ENCODE measurements at places on chromosomes 16 and 17.

- DNase-seq: peak; percentile 56
These were observed 352 bp downstream of the MARF1 start for GRCh38 chr16:15642557-15643047.

- no peak for DNase-seq
These were observed 19.7 kb upstream of the TEX2 start for GRCh38 chr17:64282753-64283080.

DNA sequence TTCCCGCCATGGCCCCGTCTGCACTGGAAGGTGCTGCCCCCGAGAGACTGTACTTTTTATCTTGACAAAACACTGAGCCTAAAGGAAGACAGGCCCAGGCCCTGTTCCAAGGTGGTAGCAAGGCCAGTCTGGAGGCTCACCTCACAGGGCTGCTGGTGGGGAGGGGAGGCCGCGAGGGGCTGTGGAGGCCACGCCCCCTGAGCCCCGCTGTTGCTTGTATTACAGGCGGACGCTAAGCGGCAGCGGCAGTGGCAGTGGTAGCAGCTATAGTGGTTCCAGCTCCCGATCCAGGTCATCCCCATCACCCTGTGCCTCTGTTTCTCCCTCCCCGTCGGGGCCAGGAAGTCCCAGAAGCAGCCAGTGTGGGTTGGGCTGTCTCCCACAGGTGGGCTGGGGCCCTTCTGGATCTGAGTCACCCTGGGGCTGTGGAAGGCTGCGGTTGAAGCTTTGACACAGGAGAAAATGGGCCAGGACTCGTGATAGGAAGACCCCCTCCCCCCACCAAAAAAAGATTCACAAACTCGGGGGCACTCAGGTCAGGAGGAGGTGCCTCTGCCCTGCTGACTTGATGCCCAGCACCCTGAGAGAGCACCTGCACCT lies 13.3 kb upstream of the IL17C start:
- DNase-seq: no peak

DNA sequence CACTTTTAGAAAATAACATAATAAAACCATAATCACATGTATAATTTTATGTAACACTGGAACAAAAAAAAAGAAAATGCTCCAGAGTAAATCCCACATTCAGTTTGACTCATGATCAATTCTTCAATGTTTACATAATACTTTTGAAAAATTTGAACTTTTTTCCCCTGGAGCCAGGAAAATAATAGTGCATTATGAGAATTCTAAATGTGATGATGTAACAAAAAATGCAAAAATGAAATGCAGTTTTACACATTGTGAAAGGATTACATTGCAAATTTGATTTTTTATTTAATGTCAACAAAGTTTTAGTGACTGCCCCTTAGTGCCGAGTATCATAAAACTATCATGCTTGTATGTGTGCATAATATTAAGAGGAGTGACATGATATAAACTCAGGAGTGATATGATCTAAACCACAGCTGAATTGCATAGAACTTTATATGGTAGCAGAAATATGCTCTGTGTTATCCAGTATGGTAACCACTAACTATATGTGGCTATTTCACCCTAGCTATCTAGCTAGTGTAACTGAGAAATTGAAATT lies 238.2 kb downstream of the CDH8 start:
- no peak for DNase-seq

DNA sequence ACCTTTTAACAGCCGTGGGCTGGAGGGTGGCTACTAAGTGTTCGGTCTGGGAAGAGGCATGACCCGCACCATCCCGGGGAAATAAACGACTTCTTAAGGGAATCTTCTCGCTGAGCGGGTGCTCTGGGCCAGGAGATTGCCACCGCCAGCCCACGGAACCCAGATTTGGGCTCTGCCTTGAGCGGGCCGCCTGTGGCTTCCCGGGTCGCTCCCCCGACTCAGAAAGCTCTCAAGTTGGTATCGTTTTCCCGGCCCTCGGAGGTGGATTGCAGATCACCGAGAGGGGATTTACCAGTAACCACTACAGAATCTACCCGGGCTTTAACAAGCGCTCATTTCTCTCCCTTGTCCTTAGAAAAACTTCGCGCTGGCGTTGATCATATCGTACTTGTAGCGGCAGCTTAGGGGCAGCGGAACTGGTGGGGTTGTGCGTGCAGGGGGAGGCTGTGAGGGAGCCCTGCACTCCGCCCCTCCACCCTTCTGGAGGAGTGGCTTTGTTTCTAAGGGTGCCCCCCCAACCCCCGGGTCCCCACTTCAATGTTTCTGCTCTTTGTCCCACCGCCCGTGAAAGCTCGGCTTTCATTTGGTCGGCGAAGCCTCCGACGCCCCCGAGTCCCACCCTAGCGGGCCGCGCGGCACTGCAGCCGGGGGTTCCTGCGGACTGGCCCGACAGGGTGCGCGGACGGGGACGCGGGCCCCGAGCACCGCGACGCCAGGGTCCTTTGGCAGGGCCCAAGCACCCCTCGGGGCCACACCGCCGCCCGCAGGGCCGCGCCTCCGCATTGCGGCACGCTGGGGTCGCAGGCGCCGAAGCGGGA lies 3.6 kb upstream of the CBX4 start:
- no peak for DNase-seq

DNA sequence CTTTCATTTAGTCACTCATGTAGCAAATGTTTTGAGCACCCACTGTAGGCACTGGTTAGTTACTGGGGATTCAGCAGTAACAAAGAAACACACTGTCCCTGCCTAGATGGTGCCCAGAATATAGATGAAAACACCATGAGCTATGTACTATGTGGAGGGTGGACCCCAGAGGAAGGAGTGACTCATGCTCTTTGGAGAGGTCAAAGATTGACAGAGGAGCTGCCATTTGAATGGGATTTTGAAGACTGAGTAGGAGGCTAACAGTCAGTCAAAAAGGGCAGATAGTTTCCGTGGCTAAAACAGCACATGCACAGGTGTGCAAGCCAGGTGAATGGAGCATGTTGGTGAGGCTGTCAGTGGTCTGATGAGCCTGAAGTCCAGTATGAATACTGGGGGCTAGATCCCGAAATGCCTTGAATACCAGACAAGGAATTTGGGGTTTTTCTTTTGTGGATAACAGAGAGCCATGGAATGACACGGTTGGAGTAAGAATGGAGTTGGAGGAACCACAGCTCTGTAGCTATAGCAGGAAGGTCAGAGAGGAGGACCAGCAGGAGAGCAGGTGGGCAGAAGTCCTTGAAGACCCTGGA lies 6.1 kb downstream of the IL21R start:
- DNase-seq: no peak

DNA sequence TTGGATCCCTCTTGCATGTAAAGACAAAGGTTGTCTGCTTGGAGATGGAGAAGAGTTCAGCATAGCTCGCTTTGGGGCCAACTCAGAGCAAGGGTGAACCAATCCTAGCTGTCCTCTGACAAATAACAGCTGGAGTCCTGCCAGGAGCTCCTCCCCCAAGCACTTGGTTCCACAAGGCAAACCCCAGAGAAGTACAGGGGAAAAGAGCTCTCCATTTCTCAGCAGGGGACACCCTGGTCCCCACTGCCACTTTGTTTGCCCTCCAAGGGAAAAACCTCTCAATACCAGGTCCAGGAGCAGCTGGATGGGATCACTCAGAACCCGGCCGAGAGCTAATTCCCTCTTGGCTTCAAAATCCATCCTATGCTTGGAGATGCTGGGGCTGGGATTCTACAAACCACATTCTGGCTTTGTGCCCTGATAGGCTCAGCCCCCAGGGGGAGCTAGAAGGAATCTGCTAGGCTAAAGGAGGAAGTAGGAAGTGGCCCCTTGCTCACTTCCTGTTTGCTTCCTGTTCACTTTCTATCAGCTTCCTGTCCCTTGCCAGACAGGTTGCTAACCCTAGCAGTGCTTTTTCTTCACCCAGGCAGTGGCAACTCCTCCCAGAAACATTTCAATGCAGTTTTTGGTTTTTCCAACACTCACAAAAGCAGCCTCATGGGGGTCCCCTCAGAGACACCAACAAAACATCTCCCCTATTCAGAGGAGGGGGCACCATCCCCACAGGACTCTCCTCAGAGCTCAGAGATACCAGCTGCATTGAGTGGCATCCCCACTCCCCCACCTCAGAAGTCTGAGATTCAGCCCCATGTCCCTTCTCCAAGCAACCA lies 30.7 kb downstream of the CDRT4 start:
- DNase-seq: no peak

GRCh38 chr17:47808830-47809480 lies 12.6 kb downstream of the OSBPL7 start:
- no peak for DNase-seq

GRCh38 chr17:20280851-20281250 lies 186.5 kb downstream of the LGALS9B start:
- no peak for DNase-seq

GRCh38 chr16:51402785-51403184 lies 251.7 kb upstream of the SALL1 start:
- no peak for DNase-seq

DNA sequence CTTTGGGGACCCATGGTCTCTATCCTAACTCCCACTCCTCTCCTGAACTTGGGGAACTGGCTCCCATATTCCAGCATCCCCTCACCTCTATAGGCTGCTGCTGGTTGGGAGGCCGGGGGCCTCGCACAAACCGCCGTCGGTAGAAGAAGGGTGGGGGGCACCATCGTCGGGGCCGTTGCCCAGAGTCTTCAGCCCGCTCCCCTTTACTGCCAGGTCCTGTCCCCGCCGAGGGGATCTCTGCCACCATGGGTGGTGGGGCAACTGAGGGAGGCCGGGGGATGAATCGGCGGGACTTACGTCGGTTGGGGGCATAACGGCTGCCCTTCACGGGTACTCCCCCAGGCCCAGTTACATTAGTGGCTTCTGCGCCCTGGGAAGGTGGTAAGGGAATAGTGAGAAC lies 4.3 kb downstream of the YBX2 start:
- DNase-seq: no peak

GRCh38 chr17:39687101-39687545 lies 734 bp downstream of the PGAP3 start:
- no peak for DNase-seq
